ENCODE measurements at places on chromosomes 2 and 18. TPM values are rescaled to one million over a fixed set of nuclear protein-coding genes. Genes with fewer than 3 reads are reported as not detected.

Gene AGXT
- not detected for total RNA-seq

Gene STARD6
- total RNA-seq: 0.46 TPM

Gene REG1A
- total RNA-seq: not detected

DNA sequence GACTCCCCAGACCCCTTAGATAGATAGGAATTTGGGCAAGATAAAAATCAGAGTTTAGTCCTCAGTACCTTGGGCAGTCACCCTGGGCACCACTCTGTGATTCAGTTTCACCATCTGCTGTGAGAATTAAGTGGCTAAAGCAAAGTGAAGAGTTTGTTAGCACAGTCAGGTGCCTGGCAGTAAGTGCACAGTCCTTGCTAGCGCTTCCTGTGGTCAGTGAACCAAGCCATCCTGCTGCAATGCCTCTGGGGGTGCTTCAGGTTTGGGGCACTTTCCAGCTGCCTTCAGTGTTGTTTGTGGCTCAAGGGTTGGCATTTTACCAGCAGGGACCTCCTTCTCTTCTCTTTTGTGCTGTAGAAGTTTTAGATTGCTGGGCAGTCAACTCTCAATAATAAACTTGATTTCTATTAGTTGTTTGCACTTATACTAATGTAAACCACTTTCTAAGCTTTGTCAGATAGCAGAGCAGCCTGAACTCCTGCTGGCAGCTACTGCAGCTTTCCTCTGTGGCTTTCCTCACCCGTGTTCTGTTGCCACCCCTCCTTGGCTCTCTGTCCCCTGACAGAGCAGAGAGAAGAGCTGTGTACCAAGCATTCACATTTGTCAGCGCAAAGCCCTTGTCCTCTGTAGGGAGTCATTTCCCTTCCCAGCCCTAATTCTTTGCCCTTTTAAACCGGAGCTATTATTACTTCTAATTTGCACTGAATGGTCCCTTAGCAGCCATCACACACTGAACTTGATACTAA is 48.4 kb upstream of the RMP24 start:
- DNase-seq: no peak

Gene ACMSD
- total RNA-seq: not detected

Gene FTCDNL1
- 5.2 TPM for total RNA-seq

GRCh38 chr2:164388511-164388910 is 232.8 kb downstream of the GRB14 start:
- DNase-seq: no peak

Gene RASGRP3
- 3.1 TPM for total RNA-seq

DNA sequence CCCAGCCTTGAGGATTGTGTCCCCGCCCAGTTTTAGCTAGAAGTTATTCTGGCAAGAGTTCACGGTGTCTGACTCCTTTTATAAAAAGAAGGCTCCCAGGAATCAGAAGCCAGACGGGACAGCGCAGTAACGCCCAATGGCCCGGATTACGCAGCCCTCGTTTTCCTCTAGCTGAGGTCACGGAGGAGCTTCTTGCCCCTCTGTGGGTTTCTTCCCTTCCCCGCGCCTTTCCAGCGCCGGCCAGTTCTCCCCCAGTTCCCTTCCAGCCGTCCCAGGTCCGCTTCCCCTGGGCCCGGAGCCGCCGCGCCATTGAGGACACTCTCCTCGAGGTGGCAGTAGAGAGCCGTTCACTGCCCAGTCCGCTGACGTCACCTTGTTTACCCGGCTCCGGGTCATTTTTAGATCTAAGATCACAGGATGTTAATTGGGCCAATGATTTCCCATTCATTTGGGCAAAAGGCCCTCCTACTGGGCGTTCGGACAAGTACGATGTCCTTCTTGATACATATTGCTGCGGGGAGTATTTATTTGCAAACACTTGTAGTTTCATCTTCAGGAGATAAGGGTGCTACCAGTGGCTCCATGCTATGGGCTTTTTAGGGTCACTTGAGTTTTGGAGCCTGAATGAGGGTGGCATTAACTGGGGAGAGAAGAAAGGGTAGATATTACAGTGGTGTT is 81.5 kb upstream of the PPM1B start:
- peak; percentile 76 for DNase-seq

DNA sequence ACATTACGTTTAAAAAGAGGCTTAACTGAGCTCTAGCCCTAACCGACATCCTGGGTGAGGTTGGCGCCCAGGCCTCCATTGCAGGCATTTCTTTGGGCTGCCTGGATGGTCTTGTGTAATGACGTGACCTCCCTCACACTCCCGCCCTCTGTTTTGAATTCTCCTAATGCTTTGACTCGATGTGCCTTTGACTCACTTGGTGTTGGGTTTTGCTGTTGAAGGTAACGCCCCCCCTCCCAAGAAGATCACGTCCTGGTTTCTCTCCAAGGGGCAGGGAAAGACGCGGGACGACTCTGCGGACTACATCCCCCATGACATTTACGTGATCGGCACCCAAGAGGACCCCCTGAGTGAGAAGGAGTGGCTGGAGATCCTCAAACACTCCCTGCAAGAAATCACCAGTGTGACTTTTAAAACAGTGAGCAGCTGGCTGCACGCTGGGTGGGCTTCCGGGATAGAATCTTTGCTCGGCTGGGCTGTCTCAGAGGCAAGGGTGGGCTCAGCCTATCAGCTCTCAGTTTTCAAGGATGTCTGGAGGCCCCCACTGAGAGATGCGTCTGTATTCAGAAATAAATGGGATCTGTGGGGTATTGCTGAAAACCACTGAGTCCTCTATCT is 87.9 kb upstream of the ATG16L1 start:
- no peak for DNase-seq

DNA sequence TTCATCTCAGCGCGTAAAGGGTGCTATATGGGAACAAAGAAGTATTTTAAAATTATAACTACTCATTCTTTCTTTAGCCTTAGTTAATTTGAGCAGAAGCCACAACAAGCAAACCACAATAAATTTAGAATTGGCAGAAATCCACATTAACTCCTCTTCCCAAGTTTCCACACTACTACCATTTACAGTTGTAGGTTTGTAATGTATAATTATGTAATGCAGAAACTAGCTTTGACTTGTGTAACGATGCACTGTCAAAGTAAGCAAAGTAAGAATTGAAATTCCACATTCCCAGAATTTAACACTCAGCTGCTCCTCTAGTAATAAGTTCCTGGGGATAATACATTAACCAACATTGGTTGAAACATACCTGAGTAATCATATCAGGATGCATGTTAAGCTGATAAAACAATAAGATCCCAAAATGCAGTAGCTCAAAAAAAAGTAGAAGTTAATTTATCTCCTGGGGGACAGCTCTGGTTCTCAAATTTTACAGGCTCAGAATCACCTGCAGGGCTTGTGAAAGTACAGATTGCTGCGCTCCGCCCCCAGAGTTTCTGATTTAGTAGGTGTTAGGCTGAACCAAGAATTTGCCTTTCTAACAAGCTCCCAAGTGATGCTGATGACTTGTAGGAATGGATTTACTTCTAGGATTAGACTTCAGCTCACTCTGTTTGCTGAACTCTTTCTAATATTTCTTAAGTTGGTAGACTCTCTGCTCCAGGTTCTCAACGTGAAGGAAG is 9.9 kb downstream of the GRP start:
- no peak for DNase-seq

- DNase-seq: no peak
Observed at GRCh38 chr2:44912660-44913059, 28.8 kb upstream of the SIX3 start.

- no peak for DNase-seq
Observed at GRCh38 chr2:11030909-11031308, 119.2 kb downstream of the KCNF1 start.

DNA sequence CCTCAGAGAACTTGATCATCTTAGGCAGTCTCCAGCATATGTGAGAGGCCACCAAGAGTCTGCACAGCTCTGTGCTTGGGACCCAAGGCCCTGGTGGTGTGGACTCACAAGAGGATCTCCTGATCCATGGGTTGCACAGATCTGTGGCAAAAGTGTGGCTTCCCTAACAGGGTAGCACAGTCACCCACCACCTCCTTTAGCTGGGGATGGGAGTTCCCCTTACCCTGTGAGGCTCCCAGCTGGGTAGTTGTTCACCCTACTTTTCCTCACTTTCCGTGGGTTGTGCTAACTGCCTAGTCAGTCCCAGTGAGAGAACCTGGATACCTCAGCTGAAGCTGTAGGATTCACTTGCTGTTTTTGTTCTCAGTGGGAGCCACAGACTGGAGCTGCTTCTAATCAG is 123.7 kb downstream of the FTCDNL1 start:
- no peak for DNase-seq

DNA sequence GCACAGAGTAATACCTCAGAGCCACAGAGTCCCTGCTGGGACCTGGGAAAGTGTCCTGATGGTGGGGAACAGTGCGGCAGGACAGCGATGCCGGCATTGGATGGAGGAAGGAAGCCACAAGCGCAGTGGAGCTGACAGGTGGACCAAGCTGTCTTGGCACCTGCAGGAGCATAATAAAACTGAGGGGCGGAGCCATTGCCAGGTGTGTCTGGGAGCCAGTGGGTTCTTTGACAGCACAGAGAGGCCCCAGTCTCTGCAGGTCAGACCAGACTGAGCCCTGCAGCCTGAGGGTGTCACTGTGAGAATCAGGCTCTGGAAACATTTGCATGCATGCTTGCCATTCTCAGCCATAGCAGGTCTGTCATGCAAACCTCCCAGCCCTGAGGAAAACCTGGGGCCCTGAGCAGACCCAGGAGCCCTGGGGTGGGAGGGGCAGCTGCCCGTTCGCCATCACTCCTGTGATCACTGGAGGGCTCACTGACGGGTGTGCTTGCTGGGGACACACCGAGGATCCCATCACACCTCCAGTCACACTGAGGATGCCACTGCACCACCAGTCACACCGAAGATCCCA is 210.5 kb upstream of the HDAC4 start:
- DNase-seq: no peak

GRCh38 chr18:80193701-80194100 is 53.6 kb downstream of the PARD6G start:
- no peak for DNase-seq

DNA sequence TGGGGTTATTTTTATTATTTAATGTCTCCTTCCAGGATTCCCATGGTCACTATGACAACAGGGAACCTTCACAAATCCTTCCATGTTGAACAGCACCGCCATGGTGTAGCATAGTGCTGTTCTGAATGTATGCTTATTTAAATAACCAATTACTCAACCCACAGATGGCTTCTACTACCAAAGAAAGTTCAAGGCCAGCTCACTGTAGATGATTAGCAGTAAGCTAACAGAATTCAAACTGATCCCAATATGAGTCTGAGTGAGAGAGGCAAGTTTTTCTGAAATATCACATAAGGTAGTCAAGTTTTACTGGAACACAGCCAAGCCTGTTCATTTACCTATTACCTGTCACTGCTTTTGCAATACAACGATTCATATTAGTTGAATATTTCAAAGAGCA is 51.2 kb downstream of the CLASP1 start:
- DNase-seq: no peak

- DNase-seq: no peak
Observed at GRCh38 chr2:2850859-2851258, 519.8 kb upstream of the MYT1L start.

Data from CD8-positive, alpha-beta memory T cell (primary cell).